CD14-positive monocyte (primary cell): ENCODE measurements at places on chromosomes 1 and 21. TPM values are rescaled to one million over a fixed set of nuclear protein-coding genes. Genes with fewer than 3 reads are reported as not detected.

OR6K6 gene
- not detected in 2 replicates for polyA plus RNA-seq

BCL2L15 gene
- polyA plus RNA-seq: 0.08 and 0.73 TPM in 2 replicates

KLHDC9 gene
- polyA plus RNA-seq: 0.08 TPM in 1 of 2 replicates, not detected in the other

TBX19 gene
- polyA plus RNA-seq: 1.6 TPM

ANXA9 gene
- 1.6 and 1.7 TPM in 2 replicates for polyA plus RNA-seq

MPZL1 gene
- polyA plus RNA-seq: 63.6 TPM

TPTE gene
- not detected in 2 replicates for polyA plus RNA-seq

RRP1 gene
- polyA plus RNA-seq: 2.7 TPM

GBP6 gene
- not detected in 2 replicates for polyA plus RNA-seq

GRCh38 chr1:91529856-91530255, 29.2 kb downstream of the CDC7 start:
- H3K27me3 ChIP-seq: no peaks in the 10 kb centered on the region
- peak; percentile 10 for DNase-seq
- H3K27ac ChIP-seq: no peak overlapping the region
- no peak overlapping the region for H3K4me3 ChIP-seq

GRCh38 chr1:240610636-240611035, 1.3 kb downstream of the GREM2 start:
- no peaks in the 10 kb centered on the region for H3K4me1 ChIP-seq
- H3K27me3 ChIP-seq: peaks cover 36% of the 10 kb centered on the region
- H3K4me3 ChIP-seq: no peak overlapping the region
- no peak for DNase-seq
- H3K27ac ChIP-seq: no peak overlapping the region

DNA sequence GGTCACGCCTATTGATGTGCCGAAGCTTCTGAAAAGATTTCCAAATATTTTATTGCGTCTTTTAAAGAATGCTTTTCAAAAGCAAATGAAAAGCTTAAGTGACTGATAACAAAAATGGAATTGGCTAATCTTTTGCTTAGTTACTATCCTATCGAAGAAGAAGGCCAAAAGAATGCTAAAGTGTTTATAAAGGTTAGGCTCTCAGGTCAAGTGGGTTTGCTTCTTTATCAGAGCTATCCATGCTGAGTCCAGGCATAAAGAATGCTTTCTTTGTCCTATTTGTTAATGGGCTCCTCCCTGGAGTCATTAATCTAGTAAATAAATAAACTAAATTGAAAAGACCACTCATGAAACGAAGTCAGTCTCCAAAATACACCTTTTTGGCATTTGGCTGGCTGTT, 133.4 kb upstream of the LYPLAL1 start:
- no peaks in the 10 kb centered on the region for H3K4me1 ChIP-seq
- H3K27ac ChIP-seq: no peak overlapping the region
- no peaks in the 10 kb centered on the region for H3K27me3 ChIP-seq
- no peaks in the 10 kb centered on the region for H3K36me3 ChIP-seq
- H3K4me3 ChIP-seq: no peak overlapping the region

DNA sequence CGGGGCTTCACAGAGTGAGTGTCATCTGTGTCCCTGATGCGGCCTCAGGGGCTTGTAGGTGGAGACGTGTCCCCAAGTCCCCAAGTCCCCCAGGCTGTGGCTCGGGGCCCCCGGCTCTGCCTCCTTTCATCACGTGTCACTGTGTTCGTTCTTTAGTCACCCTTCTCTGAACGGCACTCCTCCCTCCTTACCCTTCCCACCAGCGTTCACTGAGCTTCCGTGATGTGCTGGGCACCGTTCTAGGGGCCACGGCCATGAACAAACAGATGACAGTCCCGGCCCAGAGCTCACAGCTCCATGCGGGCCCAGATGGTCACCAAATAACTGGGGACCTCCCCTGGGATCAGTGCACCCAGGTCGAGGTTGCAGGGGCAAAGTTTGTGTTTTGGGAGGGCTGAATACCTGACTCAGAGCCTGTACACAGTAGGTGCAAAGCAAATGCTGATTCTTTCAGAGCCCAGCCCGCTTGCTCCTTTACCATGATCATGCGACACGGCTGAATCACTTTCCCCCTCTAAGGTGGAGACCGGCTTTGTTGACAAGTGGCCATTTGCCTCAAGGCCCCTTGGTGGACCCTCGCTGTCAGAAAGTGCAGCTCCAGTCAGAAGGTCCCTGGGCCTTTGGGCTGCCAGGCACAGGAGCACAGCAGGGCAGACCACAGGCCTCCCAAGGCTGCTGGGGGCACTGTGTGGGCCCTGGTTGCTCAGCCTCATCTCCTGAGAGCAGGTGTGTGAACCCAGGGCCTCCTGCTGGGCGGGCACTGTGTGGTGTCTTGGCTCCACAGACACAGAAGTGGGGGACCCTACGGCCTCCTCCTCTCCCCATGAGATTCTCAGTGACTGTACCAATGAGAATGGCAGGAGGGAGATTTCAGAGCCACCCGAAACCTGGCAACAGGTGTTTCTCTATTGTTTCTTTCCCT, 592.5 kb downstream of the PTPRU start:
- no peak overlapping the region for H3K27ac ChIP-seq
- H3K27me3 ChIP-seq: no peaks in the 10 kb centered on the region
- H3K36me3 ChIP-seq: no peaks in the 10 kb centered on the region
- no peak for DNase-seq

DNA sequence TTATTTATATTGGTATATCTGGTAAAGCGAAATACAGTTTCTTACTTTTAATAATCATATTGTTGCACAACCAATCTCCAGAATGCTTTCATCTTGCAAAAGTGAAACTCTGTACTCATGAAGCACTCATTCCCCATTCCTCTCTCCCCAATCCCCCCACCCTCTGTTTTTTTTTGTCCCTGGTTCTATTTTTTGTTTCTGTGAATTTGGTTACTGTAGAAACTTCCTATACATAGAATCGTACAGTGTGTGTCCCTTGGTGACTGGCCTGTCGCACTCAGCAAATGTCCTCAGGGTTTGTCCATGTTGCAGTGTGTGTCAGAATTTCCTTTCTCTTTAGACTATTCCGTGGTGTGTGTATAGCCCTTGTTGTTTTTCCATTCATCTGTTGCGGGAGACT, 7.9 kb upstream of the NLRP3 start:
- no peak overlapping the region for H3K4me3 ChIP-seq
- DNase-seq: peak; percentile 79
- no peaks in the 10 kb centered on the region for H3K27me3 ChIP-seq
- H3K27ac ChIP-seq: peak overlapping the region; percentile 100
- no peaks in the 10 kb centered on the region for H3K36me3 ChIP-seq

DNA sequence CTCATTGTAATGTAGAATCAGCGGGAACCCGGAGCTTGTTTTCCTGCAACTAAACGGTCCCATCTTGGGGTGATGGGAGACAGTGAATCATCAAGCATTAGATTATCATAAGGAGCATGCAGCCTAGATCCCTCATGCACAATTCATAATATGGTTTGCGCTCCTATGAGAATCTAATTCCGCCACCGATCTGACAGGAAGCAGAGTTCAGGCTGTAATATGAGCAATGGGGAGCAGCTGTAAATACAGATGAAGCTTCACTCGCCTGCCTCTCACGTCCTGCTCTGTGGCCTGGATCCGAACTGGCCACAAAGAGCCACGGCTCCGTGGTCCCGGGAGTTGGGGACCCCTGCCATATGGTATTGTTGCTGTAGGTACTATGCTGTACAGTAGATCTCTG, 1.6 kb downstream of the IFI44 start:
- peak overlapping the region; percentile 95 for H3K4me3 ChIP-seq
- H3K4me1 ChIP-seq: peaks cover 29% of the 10 kb centered on the region
- no peaks in the 10 kb centered on the region for H3K27me3 ChIP-seq

- peaks cover 8% of the 10 kb centered on the region for H3K4me1 ChIP-seq
- H3K4me3 ChIP-seq: no peak overlapping the region
- no peak for DNase-seq
- H3K27ac ChIP-seq: no peak overlapping the region
Measured at GRCh38 chr1:4637616-4638344, 16.6 kb upstream of the AJAP1 start.

- H3K4me1 ChIP-seq: peaks cover 30% of the 10 kb centered on the region
- DNase-seq: no peak
- H3K36me3 ChIP-seq: no peaks in the 10 kb centered on the region
- H3K27me3 ChIP-seq: no peaks in the 10 kb centered on the region
- H3K4me3 ChIP-seq: peak overlapping the region; percentile 68
Measured at GRCh38 chr1:44827197-44828002, 15.7 kb downstream of the PTCH2 start.

DNA sequence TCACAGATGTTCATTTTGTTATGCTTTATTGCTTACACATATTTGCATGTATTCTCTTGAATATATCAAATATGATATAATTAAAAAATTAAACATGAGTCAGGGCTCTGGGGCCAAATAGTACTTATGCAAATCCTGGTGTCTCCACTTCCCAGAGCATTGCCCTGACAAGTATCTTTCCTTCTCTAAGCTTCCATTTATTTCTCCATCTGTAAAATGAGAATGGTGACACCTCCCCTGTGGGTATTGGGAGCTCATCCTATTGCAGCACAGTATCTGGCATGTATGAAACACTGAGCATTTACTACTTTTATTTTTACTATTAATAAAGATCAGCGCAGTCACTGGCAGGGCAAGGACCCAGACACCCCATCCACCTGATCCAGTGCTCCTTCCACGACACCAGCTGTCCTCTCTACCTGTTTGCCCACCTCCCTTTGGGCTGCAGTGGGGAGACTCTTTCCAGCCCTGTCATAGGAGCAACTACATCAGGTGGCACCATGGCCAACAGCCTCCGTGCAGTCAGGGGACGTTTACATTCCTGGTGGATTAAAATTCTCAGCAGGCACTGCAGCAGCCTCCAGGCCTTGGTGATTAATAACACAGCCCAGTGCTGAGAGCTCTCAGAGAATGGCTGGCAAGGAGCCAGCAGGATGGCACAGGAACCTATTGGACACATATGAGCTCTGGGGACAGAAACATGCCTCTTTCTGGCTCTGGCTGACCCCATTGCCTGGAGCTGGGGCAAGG, 113.0 kb downstream of the DMRTB1 start:
- no peaks in the 10 kb centered on the region for H3K27me3 ChIP-seq
- no peak for DNase-seq
- no peaks in the 10 kb centered on the region for H3K4me1 ChIP-seq
- no peak overlapping the region for H3K4me3 ChIP-seq
- H3K27ac ChIP-seq: no peak overlapping the region

- peaks cover 22% of the 10 kb centered on the region for H3K4me1 ChIP-seq
- no peaks in the 10 kb centered on the region for H3K27me3 ChIP-seq
- DNase-seq: peak; percentile 71
- H3K36me3 ChIP-seq: no peaks in the 10 kb centered on the region
- H3K27ac ChIP-seq: peak overlapping the region; percentile 75
Measured at GRCh38 chr1:24481101-24481500, 21.5 kb upstream of the RCAN3 start.

DNA sequence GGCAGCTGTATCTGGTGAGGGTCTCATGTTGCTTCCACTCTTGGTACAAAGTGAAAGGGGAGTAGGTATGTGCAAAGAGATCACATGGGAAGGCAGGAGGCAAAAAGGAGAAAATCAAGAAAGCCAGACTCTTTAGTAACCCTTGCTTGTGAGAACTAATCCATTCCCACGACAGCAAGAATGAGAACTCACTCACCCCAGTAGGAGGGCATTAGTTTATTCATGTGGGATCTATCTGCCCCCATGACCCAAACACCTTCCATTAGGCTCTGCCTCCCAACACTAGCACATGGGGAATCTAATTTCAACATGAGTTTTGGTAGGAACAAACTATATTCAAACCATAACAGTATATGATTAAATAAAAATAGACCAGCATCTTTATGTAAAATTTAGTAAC, 57.6 kb downstream of the ZNHIT6 start:
- H3K27me3 ChIP-seq: no peaks in the 10 kb centered on the region
- no peak overlapping the region for H3K27ac ChIP-seq
- H3K4me3 ChIP-seq: no peak overlapping the region
- DNase-seq: no peak

GRCh38 chr1:206972728-206973127, 2.5 kb upstream of the FCAMR start:
- DNase-seq: no peak
- H3K36me3 ChIP-seq: no peaks in the 10 kb centered on the region
- no peaks in the 10 kb centered on the region for H3K27me3 ChIP-seq
- H3K4me1 ChIP-seq: peaks cover 38% of the 10 kb centered on the region
- H3K27ac ChIP-seq: no peak overlapping the region
- H3K4me3 ChIP-seq: no peak overlapping the region

DNA sequence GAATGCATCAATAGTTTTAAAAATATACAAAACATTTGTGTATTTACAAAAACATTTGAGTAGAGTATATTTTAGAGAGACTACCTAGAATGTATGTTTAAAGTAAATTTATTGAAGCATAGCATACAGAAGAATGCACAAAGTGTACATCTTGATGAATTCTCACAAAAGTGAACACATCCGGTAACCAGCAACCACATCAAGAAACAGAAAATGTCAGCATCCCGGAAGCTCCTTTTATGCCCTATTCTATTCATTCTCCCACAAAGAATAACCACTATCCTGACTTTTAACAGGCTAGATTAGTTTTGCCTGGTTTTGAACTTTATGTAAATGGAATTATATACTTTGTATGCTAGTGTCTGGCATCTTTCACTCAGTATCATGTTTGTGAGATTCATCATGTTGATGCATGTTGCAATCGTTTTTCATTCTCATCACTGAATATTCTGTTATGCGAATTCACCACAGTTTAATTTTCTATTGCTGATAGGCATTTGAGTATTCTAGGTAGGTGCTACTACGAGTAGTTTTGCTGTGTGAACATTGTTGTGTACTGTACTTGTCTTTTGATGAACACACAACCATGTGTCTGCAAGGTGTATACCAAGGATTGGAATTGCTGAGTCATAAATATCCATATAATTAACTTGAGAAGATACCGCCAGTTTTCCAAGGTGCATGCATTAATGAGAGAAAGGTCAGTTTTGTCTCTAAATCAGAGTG, 75.4 kb downstream of the CACHD1 start:
- no peak overlapping the region for H3K4me3 ChIP-seq
- no peaks in the 10 kb centered on the region for H3K36me3 ChIP-seq
- no peak for DNase-seq
- H3K27me3 ChIP-seq: no peaks in the 10 kb centered on the region
- H3K4me1 ChIP-seq: peaks cover 4% of the 10 kb centered on the region

GRCh38 chr21:33189237-33189636, 40.5 kb upstream of the IFNAR2 start:
- peaks cover 10% of the 10 kb centered on the region for H3K4me1 ChIP-seq
- no peak for DNase-seq
- H3K36me3 ChIP-seq: no peaks in the 10 kb centered on the region
- H3K27ac ChIP-seq: no peak overlapping the region
- no peaks in the 10 kb centered on the region for H3K27me3 ChIP-seq
- no peak overlapping the region for H3K4me3 ChIP-seq

DNA sequence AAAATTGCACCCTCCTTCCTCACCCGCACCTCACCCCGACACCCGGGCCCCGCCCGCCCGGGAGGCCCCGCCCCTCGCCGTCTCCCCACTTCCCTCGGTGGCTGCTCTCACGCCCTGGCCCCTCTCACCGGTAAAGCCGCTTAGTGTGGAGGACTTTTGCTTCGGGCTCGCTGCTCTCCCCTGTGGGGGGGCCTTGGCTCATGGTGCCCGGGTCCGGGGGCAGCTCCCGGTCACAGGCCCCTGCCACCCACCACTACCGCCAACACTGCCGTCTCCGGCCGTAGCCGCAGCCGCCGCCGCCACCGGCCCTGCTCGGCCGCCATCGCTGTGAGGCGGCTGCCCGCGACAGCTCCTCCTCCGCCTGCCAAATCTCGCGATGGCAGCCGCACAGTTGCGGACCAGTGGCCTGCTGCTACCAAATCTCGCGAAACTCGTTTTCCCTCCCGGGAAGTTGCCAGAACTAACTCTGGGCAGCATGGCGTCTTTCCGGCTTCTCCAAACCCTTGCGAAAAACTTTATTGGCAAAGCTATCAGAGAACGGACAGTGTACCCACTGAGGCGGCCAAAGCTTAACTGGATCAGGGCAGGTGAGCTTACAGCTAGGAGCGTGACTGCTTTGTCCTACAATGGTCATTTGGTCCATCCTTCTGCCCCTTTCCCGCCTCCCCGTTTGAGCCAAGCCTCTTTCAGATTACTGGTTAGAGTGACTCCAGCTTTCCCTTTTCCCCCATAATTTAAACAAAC, at the start of gene SMG5:
Gene SMG5, minus strand, starts transcription at position 347 of the 744 bp plus-strand sequence. Its CDS starts 145 bp downstream, at position 202.
- H3K4me3 ChIP-seq: peak within 1 kb of the TSS; percentile 63
- H3K36me3 ChIP-seq: peaks cover 38% of the 10 kb centered on the region
- H3K27ac ChIP-seq: peak within 1 kb of the TSS; percentile 82
